ENCODE measurements at places on chromosomes 7 and 10.
A peak's percentile ranks its signal among the peaks of the same experiment; 100 is the strongest.

- peak; percentile 83 for DNase-seq
Observed at GRCh38 chr7:111362506-111363054, 199.7 kb downstream of the IMMP2L start.

DNA sequence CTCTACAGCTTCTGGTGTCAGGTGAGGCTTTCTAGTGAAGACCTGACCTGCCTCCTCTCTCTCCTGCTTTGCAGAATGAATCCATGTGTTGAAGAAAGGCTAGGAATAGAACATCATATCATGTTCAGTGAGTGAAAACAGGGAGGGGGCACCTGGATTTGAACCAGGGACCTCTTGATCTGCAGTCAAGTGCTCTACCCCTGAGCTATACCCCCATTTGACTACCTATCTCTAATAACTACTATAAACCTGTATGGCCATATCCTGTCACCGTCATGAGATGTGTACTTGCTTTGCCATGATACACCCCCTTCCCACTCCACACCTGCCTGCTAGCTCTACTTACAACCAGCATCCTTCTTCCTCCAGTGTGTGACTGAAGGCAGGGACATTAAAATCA, 91.3 kb upstream of the ZNF746 start:
- no peak for DNase-seq

DNA sequence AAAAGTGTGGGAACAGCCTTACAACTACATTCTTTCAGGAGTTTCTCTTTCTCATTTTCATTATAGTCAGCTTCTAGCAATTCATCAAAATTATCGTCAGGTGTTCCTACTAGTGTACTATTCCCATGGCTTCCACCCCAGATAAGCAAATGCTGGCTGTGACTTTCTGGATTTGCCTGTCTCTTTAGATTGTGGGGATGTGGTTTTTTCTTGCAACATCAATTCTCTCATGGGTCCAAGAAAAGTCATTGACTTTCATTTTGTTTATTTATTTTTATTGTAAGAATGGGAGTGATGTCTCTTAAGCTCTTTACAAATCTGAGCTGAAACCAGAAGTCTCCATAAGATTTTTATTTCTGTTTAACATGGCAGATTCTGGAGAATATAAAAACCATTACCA, 349.7 kb upstream of the SEMA3C start:
- peak; percentile 18 for DNase-seq

DNA sequence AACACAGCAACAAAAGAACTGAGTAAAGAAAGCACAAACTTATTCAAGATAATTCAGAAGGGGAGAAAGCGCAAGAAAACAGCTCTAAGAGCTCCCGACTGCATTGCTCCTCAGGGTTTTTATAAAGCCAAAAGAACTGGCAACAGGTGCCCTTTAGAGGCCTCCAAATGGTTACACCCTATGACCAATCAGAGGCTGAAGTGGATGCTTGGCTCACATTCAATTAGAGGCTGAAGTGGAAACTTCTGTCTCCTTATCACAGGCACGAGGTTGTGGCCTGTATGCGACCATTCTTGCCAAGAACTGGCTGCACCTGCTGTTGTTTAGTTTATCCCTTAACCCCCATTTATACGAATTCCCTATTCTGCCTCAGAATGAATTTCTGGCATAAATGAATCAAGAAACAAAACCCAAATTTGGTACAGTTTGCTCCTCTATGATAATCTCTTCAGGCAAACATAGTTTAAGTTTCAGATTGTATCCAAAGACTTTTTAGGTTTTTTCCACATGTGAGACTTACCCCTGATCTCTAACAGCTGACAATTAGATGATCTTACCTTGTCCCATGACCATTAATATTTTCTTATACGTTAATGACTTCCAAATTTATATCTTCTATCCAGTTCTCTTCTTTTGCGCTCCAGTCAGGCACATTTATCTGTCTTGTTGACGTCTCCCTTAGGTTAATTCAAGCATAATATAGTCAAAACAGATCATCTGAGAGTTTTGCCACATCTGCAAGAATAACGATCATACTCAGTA, 504.8 kb downstream of the NXPH1 start:
- no peak for DNase-seq

- DNase-seq = peak; percentile 83
Observed at GRCh38 chr7:31883761-31884164, 186.4 kb downstream of the PDE1C start.

GRCh38 chr7:37815671-37816371, 32.6 kb upstream of the NME8 start:
- DNase-seq = no peak

DNA sequence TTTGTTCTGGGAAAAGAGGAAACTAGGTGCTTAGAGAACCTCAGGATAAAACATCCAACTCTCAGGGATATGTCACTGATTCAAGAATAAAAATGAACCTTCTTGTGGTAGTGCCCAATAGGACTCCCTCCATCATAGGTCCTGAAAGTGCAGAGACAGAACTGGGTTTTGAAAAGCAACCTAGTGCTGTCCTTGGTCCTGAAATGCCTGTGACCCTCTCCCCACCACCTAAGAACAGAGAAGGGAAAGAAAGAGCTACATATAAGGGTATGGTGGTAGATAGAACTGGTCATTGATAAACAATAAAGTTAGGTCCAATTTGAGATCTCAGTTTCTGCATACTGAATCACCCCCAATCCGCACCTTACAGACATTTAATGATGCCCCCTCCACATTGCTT, 953.3 kb downstream of the XPNPEP1 start:
- DNase-seq = peak; percentile 15

GRCh38 chr10:69319841-69320316, 41.6 kb downstream of the HK1 start:
- no peak for DNase-seq

- DNase-seq = no peak
Observed at GRCh38 chr7:158446706-158447105, 140.9 kb downstream of the PTPRN2 start.

DNA sequence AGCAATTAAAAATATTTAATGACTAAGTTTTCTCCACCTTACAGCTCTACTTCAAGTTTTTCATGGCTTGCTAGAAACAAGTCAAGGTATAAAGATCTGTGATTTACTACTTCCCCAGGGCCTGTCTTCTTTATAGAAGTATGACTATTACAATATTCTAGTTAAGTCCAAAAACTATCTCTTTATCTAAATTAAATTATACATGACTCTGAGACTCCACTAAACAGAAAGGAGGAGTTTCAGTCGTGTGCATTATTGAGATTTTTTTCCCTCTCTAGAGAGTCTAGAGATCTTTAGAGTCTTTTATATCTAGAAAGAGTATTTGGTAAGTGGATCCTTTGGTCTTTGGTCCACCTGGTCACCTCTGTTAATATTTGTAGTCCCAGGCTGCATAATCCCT, 100.7 kb downstream of the SEMA3E start:
- no peak for DNase-seq

GRCh38 chr10:97861924-97862323, 12.3 kb downstream of the GOLGA7B start:
- no peak for DNase-seq

GRCh38 chr10:101716891-101717659, 22.1 kb upstream of the FBXW4 start:
- DNase-seq = no peak

- DNase-seq = no peak
Observed at GRCh38 chr10:77550378-77550777, 87.2 kb downstream of the KCNMA1 start.

DNA sequence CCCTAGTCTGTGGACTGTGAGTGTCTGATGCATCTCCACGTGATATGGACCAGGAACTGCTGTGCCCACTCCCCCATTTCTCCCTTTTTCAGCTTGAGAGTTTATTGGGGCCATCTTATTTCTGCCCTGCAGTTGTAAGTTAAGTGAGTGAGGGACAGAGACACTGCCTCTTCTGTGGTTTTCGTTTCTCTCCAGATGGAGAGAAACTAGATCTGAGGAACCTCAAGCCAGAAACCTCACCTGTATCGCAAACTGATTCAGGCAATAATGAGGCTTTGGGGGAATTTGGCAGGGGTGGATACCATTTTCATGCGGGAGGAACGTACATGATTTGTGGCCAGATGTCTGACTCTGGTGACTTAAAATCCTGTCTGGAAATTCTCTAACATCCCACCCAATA, 641.7 kb downstream of the TNS3 start:
- DNase-seq = no peak

DNA sequence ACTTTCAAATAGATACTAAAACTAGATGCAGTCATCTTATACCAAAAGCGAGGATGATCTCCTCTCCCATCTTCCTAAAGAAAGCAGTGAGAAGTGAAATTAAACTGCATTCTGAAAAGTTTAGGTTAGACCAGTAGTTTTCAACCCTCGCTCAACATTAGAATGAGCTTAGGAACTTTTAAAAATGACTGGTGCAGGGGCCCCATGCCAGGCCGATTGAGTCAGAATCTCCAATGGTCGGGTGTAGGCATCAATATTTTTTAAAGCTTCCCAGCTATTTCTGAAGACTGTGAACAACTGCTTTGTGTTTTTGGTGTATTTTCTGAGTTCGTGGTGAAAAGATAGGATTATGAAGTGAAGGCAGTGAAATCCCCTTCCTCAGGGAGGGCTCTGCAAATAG, 146.0 kb downstream of the VTI1A start:
- no peak for DNase-seq

DNA sequence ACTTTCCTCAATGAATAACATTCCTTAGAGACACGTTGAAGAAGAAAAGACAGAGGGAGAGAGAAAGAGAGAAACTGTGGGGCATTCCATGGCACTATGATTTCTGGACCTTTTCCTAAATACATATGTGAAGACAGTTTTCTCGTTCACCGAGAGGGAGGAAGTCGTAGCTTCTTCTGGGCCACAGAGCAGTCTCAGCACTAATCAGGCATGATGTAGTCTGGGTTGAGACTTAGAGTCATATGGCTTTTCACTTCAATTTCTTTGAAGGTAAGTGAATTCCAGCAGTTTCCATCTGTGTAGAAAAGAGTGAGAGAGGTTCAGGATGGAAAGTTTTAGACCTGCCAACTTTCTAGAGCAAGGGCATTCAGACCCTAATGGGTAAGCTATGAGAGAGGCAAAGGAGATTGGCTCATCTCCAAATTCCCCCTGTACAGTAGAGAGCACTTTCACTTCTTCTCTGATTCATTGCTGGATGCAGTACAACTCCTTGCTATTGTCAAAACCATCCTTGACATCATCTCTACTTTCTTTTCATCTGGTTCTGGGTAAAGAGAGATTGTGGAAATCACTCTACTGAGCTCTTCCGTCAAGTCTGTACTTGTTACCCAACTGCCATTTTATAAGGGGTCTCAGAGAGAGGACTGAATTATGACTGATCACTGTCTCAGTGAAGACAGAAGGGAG, 31.5 kb upstream of the OR9A4 start:
- DNase-seq = no peak

Data from HCEC 1CT (cell line).